Lower lobe of right lung (tissue), 2 donors: ENCODE measurements at places on chromosomes 5 and 9. TPM values are rescaled to one million over a fixed set of nuclear protein-coding genes. Genes with fewer than 3 reads are reported as not detected.

Gene TMEM161B
- total RNA-seq, result 21.2 TPM

Gene FOXD4L5
- 0.38 TPM for total RNA-seq

Gene HAUS6
- 7.5 TPM for total RNA-seq

Gene SERF1B
- 28.7 TPM for total RNA-seq

DNA sequence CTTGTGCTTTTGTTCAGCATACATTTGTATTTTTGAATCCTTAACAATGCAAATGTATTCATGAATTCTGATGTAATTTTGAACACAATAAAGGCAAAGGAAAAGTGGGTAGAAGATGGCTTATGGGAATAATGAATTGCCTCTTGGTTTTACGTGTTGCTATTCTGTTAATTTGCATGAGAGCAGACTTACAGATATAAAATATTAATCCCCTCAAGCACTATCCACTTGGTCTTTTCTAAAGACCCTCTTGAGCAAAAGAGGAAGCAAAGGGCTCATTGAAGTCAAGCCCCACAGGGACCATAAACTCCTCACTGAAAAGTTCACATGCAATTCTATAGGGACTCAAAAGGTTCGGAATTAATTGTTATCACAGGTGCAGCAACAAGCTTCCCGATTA, 51.9 kb downstream of the OSTF1 start:
- H3K36me3 ChIP-seq, result peaks cover 81% of the 10 kb centered on the region
- peaks cover 5% of the 10 kb centered on the region for H3K4me1 ChIP-seq
- H3K27ac ChIP-seq, result no peak overlapping the region
- H3K4me3 ChIP-seq, result no peak overlapping the region
- no peak for DNase-seq

DNA sequence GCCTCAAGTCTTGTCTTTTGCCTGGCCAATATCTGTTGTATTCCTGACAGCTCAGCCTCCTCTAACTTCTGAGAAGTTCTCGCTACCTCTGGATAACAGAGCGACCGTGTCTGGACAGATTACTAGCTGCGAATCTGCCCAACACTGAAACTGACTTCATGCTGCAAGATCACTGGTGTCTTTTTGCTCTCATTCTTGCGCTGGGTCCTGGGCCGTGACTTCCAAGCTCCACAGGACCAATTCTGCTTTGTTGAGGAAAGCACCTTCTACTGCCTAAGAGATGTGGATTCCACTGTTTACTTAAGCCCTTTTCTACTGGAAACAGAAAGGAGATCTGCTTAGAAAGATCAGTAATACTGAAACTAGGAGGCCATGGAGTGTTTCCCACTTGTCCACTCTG, 978.8 kb upstream of the DMAC1 start:
- no peak for DNase-seq
- no peak overlapping the region for H3K27ac ChIP-seq
- H3K27me3 ChIP-seq, result no peaks in the 10 kb centered on the region
- H3K36me3 ChIP-seq, result no peaks in the 10 kb centered on the region
- no peaks in the 10 kb centered on the region for H3K4me1 ChIP-seq
- no peak overlapping the region for H3K4me3 ChIP-seq

DNA sequence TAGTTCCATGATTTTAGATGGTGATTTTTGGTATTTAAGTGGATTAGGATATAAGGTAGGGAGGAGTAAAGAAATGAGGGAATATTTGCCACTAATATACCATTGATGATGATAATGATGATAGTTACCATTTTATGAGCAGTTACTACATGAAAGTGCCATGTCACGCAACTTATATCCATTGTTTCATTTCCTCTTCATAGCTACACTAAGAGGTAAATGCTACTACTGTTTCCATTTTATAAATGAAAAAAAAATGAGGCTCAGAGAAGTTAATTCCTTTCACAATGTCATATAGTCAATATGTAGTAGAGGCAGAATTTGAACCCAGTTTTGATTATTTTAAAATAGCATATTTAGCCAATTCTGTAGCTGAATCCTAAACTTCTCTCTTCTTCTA, 112.2 kb upstream of the ADRA1B start:
- no peak overlapping the region for H3K27ac ChIP-seq
- no peaks in the 10 kb centered on the region for H3K27me3 ChIP-seq
- H3K4me1 ChIP-seq, result no peaks in the 10 kb centered on the region
- H3K36me3 ChIP-seq, result no peaks in the 10 kb centered on the region
- no peak overlapping the region for H3K4me3 ChIP-seq

- no peak for DNase-seq
- H3K27ac ChIP-seq, result peak overlapping the region; percentile 87
- peaks cover 54% of the 10 kb centered on the region for H3K4me1 ChIP-seq
- H3K36me3 ChIP-seq, result peaks cover 12% of the 10 kb centered on the region
- no peaks in the 10 kb centered on the region for H3K27me3 ChIP-seq
Observed at GRCh38 chr5:177496070-177496726, 1.2 kb downstream of the PDLIM7 start.

GRCh38 chr9:75408391-75408790, 320.1 kb downstream of the OSTF1 start:
- H3K4me3 ChIP-seq, result no peak overlapping the region
- no peaks in the 10 kb centered on the region for H3K36me3 ChIP-seq
- H3K27ac ChIP-seq, result no peak overlapping the region

DNA sequence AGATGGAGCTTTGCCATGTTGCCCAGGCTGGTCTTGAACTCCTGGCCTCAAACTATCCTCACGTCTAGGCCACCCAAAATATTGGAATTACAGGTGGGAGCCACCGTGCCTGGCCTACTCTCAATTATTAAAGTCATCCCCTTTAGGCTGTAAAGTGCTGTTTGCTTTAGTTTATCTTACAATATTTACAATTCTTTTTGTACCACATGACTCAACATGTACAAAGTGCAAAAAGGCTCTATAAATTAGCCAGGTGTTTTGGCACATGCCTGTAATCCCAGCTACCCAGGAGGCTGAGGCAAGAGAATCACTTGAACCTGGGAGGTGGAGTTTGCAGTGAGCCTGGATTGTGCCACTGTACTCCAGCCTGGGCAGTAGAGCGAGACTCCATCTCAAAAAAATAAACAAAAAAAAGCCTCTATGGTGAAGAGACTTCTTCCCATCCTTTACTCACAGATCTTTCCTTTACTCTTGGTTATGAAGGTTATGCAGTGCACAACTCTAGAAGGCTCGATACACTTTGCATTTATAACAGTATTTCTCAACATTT, 28.5 kb upstream of the MLLT3 start:
- H3K4me1 ChIP-seq, result no peaks in the 10 kb centered on the region
- no peaks in the 10 kb centered on the region for H3K27me3 ChIP-seq
- H3K4me3 ChIP-seq, result no peak overlapping the region
- H3K27ac ChIP-seq, result no peak overlapping the region

GRCh38 chr5:75536694-75537360, 25.1 kb downstream of the POLK start:
- no peak overlapping the region for H3K4me3 ChIP-seq
- H3K27me3 ChIP-seq, result no peaks in the 10 kb centered on the region
- H3K27ac ChIP-seq, result no peak overlapping the region
- H3K36me3 ChIP-seq, result peaks cover 9% of the 10 kb centered on the region
- DNase-seq, result no peak

DNA sequence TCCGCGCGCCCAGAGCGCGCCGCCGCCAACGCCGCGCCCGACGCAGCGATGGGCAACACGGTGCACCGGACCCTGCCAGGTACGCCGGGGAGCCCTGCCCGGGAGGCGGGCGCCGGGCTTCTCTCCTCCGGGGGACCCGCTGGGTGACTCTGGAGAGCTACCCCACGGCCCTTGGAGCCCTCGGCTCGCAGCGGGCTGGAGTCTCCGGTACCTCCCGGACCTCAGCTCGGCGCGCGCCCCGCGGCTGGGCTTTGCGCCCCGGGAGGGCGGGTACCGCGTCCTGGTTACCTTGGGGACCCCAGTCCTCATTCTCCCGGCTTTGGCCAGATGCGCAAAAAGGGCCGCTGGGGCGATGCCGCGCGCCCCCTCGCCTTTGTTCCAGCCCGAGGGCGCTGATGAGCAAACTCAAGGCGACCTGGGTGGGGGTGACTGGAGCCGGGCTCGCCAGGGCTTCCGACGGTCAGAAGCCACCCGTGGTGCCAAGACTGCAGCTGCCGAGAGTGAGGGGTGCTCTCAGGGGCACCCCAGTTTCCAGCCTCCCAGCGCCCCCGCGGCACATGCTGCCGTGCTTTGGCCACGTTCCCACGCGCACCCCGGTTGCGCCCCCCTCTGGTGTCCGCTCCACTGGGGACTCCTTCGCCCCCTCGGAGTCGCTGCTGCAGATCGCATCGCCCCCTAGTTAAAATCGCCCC, 442 bp downstream of the NEURL1B start:
- H3K36me3 ChIP-seq, result peaks cover 9% of the 10 kb centered on the region
- peak overlapping the region; percentile 85 for H3K4me3 ChIP-seq
- peaks cover 21% of the 10 kb centered on the region for H3K27me3 ChIP-seq
- no peak for DNase-seq
- peaks cover 43% of the 10 kb centered on the region for H3K4me1 ChIP-seq

DNA sequence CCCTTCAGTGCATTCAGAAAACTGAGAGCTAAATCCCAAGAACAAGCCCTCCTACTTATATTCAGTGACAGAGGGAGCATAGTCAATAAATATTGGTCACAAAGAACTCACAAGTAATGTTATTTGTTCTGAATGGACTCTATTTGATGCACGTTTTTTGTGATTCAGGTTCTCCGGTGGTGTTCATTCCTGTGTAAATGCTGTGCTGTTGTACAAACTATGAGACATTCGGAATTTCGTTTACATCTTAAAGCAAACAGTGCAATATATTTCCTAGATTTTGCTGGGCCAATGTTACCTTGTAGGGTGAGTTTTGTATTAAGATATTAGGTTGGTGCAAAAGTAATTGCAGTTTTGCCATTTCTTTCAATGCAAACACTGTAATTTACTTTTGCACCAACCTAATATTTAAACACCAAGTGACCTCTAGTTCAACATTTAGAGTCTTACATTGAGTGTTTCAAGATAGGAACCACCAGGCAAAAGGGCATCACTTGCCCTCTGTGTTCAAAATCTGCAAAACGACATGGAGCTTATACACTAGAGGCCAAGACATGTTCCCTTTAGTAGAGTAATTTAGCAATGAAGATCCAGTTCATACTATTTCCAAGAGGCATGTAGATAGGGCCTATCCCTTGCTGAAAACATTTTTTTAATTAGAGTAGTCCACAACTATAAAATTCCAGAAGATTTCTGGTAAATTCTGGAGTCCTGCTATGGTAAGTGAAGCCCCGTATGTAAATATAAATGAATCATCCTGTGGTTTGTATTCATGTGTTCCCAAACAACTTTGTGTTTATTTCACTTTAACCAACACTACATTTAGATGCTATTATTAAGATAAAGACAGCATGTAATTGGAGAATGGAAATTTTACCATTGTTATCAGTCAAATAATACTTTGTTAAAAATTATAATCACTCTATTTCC, 444.0 kb upstream of the PTGER4 start:
- H3K27me3 ChIP-seq, result no peaks in the 10 kb centered on the region
- H3K36me3 ChIP-seq, result no peaks in the 10 kb centered on the region
- no peaks in the 10 kb centered on the region for H3K4me1 ChIP-seq
- H3K27ac ChIP-seq, result no peak overlapping the region
- no peak for DNase-seq
- H3K4me3 ChIP-seq, result no peak overlapping the region
